HCT116 (cell line): ENCODE measurements at places on chromosomes 5 and 9. TPM values are rescaled to one million over a fixed set of nuclear protein-coding genes. Genes with fewer than 3 reads are reported as not detected.

Gene IPO11
- 55.1 TPM for total RNA-seq

Gene DCAF12
- 40.2 TPM for total RNA-seq

DNA sequence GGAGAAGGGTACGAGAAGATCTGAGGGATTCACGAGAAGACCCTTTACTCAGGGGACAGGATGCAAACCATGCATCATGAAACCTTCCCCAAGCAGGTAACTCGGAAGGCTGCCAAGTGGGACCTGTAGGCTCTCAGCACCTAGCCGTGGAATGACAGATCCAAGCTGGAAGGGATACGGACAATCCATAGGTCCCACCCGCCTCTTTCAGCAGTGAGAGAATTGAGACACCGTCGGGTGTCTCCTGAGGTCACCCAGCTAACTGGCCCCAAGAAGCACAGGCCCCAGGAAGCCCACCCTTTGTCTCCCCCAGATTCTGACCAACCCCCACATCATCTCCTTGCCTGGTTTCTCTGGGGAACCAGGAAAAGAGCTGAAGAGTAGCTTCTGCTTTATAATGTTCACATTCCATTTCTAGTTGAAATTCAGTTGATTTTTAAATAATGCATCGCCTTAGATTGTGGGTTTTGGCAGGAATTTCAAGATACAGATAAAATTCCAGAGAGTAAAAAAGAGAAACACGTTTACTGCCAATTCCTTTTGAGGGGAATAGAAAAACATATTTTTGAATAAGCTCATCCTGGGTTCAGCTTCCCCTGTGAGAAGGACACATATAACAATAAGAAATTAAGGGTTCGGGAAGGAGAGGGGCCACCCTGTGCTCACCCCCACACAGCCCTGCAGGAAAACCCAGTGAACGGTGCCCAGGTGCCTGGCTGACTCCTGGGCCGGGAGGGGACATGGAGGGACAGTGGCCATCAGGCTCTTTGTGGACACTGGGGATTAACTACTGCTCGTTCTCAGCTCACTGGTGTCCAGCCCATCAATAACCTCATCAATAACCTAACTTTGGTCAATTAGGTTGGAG, 51.1 kb downstream of the NSUN2 start:
- DNase-seq: no peak

- DNase-seq: no peak
These were observed 757.5 kb upstream of the ZNF608 start for GRCh38 chr5:125503946-125504345.

DNA sequence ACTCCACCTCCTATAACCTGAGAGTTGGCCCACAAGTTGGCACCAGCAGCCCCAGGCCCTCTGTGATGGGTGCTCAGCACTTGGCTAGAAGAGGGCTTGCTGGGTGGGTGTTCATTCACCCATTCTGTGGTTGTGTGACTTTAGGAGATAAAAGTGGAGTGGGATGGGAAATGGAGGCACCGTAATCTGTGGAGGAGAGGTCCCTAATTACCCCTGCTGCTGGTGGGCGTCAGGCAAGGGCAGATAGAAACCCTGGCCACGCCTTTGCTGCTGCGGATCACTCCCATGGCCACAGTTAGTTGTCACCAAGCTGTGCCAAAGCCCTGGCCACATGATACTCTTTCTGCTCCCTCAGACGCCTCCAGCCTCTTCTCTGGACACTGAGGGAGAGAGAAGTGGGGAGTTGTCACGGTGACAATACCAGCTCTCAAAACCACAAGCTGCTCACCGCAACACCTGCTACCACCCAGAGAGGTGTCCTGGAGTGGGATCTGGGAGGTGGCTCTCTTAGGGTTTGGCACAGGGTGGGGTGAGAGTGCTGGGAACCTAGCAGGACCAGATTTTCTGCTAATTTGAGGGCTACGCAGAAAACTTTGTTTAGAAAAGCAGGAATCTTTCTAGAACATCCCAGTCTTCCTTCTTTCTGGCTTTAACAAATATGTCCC, 12.0 kb upstream of the NEUROG1 start:
- no peak for DNase-seq

Gene TCF7
- total RNA-seq: 17.8 TPM

- DNase-seq: no peak
These were observed at the start of gene PDE4D for GRCh38 chr5:59893429-59894227. TSS of gene PDE4D (minus strand) at chr5:59893726.

Gene PCDHB16
- total RNA-seq: not detected

GRCh38 chr5:172506251-172506650, 51.9 kb upstream of the SH3PXD2B start:
- DNase-seq: no peak
